ENCODE measurements at places on chromosomes 12 and 14. TPM values are rescaled to one million over a fixed set of nuclear protein-coding genes. Genes with fewer than 3 reads are reported as not detected.

DNA sequence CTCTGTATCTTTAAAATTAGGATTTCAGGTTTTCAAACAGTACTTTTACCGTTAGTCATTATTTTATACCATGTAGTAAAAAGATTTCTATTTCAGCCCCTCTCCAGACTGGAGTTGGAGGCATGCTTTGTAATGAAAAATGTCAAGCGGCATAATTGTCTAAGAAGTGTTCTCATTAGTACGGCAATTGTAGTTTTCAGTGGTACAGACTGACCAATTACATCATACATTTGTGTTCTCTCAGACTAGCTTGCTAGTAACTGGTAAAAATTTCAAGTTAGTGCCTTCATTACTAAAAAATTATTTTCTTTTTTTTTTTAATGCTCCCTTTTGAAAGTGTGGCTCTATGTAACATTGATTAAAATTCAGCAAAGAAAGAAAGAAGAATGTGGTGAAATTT lies 4.5 kb downstream of the USP30 start:
- no peaks in the 10 kb centered on the region for H3K27me3 ChIP-seq
- no peak for DNase-seq
- no peaks in the 10 kb centered on the region for H3K36me3 ChIP-seq
- peaks cover 21% of the 10 kb centered on the region for H3K4me1 ChIP-seq
- H3K4me3 ChIP-seq: no peak overlapping the region
- no peak overlapping the region for H3K27ac ChIP-seq

DNA sequence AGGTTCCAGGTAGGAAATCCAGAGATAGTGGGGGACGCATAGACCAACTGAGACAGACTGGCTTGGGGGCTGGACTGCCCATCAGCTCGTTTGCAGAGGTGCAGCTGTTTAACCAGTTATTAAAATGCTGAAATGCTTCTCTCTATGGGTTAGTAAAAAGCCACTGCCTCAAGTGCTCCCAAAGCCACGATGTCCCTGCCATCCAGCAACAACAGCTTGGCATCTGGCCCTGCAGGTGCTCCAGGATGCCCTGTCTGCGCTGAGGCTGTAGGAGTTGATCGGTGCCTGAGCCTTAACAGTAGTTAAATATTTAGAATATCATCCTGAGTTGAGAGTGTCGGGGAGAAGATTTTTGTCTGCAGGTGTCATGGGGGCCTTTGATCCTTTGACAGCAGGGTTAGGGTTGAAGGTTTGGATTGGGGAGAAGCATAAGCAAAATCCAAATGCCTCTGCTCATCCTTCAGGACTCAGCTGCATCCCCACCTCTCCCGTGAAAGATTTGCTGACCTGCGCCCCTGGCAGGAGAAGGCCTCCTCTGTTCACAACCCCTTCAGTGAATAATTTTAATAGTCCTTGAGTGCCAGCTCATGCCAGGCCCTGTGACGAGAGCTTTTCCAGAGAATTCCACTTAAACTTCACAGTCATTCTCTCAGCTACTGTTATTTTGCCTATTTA lies 127.3 kb upstream of the PWP1 start:
- H3K4me1 ChIP-seq: no peaks in the 10 kb centered on the region
- DNase-seq: no peak
- H3K27ac ChIP-seq: no peak overlapping the region
- no peak overlapping the region for H3K4me3 ChIP-seq

Gene AMIGO2
- total RNA-seq: 10.9 TPM

Gene TNS2
- total RNA-seq: 292 TPM

Data from thoracic aorta (tissue), 2 donors.